ENCODE measurements at places on chromosomes 13 and 19. TPM values are rescaled to one million over a fixed set of nuclear protein-coding genes. Genes with fewer than 3 reads are reported as not detected.

DCT gene
- not detected for total RNA-seq

PRTN3 gene
- total RNA-seq: not detected

DNA sequence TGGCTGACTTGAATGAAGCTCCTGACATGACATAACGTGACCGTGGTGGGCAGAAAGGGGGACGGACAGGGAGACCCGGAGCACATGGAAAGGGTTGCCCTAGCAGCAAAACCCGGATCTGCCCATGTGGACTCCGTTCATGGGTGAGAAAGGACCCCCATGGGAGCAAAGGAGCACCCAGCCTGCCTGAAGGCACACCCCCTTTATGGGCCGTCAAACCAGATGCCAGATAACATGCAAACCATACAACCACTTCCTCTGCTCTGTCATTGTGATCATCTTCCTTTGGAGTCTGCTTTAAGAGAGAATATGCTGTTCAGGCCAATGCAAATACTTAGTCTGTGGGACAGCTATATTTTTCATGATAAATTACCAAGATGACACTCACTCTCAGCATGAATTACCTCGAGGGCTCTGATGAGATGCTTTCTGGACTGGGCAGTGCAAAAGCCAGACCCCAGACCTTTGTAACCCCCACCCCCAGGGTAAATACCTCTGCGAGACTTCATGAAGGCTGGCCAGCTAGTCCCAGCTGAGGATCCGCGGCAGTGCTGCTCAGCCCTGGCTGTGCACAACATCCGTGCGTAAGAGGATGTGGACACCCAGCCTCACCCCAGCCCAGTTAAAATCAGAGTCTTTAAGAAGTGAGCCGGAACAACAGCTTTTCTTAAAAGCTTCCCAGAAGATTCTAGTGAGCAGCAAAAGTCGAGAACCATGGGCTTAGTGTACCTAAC, 126.6 kb downstream of the USP12 start:
- DNase-seq: no peak

GRCh38 chr19:6750062-6750461, 10.6 kb downstream of the TRIP10 start:
- DNase-seq: no peak

DNA sequence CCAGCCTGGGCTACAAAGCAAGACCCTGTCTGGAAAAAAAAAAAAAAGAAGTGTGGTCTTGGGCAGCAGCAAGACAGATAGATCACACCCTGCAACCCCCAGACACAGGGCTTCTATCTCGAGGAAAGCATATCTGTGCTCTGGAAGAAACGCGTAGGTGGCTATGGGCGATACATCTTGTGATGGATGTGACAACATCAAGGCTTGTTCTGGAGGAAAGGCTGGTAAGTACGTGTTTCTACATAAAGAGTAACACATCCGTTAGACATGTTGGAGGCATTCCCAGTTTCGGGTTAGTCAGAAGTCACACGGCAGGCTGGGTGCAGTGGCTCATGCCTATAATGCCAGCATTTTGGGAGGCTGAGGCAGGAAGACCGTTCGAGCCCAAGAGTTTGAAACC, 6.6 kb upstream of the DHDH start:
- DNase-seq: peak; percentile 60

DNA sequence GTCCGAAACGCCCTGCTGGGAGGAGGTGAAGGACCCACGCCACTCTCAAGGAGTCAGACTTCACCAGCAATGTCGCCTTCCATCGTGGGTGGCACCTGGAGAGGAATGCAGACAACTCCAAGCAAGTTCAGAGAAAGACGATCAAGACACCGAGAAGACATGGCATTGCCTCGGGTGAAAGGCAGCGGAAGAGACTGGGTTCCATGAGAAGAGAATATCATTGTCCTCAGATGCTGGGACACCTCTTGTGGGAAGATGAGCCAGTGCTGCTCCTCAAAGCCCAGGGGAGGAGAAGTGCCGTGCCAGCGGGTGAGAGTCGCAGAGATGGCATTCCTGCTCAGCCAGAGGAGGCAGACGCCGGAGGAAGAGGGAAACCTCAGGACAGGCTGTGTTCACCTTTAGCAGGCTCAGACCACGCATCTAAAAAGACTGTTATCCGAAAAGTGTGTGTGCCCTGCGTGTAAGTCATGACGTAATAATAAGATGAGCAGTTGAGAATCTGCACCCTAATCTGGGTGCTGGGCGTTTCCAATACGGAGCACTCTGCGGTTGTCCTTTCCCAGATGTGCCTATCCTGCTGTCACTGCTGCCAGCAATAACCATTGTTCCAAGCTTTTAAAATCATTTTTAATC, 144.6 kb upstream of the SPACA7 start:
- no peak for DNase-seq

GRCh38 chr19:38004186-38004520, 97.1 kb downstream of the SIPA1L3 start:
- no peak for DNase-seq

GRCh38 chr13:66558506-66558905, 671.6 kb downstream of the PCDH9 start:
- no peak for DNase-seq
